Mammary epithelial cell (primary cell): ENCODE measurements at places on chromosomes 1 and 21.

GRCh38 chr21:45977396-45977795, 4.2 kb upstream of the COL6A1 start:
- no peak for DNase-seq

DNA sequence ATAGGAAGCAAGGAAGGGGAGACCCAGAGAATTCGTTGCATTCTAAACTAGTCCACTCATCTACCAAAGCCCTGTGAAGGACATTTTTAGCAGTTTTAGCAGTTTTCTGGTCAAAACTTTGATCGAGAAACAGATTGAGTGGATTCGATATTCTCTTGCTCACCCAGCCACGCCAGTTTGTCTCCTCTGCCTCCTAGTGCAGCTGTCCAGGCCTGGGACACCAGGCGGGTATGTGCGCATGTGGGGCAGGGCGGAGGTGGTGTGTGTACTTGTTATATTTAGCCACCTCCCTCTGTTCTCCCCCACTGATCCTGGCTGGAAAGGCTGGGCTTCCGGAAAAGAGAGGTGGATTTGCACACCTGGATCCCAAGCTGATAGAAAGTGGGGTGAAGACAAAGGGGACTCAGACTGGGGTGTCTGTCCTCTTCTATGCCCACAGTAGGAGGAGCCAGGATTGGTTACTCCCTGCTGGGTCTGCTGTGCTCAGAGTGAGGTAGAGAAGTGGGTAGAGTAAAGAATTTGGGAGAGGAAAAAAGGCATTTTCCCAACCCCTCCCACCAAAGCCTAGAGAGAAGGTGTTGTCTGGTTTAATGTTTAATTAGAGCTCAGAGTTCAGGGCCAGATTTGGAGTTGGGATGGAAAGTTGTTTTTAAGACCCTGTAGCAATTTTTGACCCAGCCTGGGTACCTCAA, 3.8 kb downstream of the LMNA start:
- peak; percentile 67 for DNase-seq

DNA sequence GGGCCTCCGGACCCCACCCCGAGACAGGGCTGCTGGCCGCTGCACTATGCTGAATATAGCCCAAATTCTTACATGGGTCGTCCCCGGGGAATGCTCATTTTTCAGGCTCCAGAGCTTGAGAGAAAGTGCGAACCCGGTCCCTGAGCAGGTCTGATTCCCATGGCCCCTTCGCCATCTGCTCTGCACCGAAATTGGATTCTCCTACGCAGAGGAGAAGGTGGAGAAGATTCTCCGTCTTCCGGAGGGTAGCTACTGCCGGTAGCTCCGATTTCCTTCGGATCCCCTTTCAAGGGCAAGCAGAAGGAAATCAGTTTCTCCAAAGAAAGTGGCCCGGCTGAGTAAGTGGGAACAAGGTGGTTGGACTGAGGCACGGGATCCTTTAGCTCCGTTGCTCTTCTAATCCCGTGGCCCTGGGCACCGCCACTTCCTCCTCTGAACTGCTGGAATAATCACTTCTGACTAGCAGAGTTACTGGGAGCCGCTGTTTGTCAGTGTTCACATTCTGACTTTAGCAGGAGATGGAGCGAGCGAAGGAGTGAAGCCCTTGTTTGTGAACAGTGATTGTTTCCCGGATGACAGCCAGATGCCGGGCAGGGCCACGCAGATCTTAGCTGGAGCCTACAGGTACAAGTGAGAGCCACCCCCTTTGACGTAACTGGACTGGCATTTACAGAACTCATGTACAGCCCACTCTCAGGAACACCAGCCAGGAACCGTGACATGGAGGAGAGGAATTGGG, 1.1 kb upstream of the ZNF496 start:
- DNase-seq, result peak; percentile 51

DNA sequence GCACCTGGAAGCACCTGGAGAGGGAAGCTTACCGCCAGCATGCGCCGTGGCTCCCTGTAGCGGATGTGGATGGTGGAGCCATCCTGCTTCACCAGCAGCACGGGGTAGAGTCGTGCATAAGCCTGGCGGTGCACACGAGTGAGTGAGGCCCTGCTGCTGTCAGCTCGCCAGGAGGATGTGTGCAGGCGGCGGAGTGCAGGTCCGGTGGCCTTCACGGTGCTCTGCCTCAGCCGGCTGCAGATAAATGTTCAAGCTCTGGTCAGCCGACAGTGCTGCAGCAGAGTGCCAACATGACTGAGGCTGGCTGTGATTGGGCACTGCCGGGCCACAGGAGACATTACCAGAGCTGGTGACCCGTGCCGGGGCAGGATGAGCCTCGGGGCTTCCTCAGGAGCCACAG, 1.5 kb downstream of the MRPL55 start:
- DNase-seq, result no peak

GRCh38 chr1:206685769-206686477, 1.2 kb downstream of the MAPKAPK2 start:
- peak; percentile 78 for DNase-seq
